ENCODE measurements at places on chromosomes 7 and 10.

GRCh38 chr7:41339913-41340676 is 362.8 kb downstream of the INHBA start:
- DNase-seq: no peak

- DNase-seq: no peak
Measured at GRCh38 chr7:128909625-128910568, 612 bp downstream of the KCP start.

- no peak for DNase-seq
Measured at GRCh38 chr10:49653273-49653929, 26.1 kb upstream of the C10orf53 start.

DNA sequence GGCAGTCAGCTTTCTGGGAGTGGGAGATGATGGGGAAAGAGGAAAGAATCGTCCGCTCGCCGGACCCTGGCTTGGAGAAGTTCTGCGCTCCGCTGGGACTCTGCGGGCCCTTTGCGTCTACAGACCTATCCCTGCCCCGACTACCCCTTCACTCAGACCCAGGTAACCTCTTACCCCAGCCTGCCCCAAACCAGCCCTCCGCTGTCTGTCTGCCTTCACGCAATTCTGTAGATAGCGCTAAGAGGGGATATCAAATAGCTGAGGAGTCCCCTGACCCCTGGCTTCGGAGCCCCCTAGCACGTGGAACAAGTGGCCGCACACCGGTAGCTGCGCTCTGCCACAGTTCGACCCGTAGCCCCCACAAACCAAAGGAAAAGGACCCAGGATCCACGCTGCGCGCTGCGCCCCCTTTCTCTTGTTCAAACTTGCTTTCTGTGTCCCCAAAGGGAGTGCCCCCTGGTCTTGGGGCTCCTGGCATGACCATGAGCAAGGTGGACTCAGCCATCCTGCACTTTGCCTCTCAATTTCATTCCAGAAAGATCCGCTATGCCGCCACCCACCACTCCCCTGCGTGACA is 7.0 kb downstream of the HOXA4 start:
- DNase-seq: no peak

DNA sequence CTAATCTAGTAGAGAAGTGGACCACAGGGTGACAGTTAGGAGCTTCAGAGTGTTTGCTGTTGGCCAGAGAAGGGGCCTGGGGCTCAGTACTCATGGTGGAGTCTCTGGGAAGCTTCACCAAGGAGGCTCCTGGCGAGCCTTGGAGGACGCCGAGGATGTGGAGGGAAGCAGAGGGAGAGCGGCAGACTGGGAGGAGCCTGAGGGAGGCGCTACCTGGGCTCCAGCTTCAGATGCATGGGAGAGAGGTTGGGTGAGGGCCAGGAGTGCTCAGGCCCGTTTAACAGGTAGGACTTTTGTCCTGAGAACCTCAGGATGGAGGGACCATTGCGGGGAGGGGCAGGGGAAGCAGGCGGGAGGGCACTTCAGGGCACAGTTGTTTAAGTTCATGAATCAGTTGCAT is 24.2 kb downstream of the DOCK1 start:
- DNase-seq: no peak

DNA sequence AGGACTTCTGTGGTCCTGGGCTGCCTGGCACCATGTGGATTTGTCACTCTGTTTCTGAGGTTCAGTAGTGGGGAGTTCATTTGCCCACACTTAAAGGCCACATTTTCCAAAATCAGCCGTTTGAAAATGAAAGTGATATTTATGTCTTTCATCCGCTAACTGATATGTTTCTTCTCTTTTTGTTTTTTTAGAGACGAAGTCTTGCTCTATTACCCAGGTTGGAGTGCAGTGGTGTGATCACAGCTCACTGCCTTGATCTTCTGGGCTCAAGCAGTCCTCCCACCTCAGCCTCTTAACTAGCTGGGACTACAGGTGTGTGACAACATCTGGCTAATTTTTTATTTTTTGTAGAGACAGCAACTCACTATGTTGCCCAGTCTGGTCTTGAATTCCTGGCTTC is 58.6 kb downstream of the EBLN1 start:
- DNase-seq: no peak

GRCh38 chr10:69825604-69826003 is 23.9 kb downstream of the COL13A1 start:
- DNase-seq: no peak

DNA sequence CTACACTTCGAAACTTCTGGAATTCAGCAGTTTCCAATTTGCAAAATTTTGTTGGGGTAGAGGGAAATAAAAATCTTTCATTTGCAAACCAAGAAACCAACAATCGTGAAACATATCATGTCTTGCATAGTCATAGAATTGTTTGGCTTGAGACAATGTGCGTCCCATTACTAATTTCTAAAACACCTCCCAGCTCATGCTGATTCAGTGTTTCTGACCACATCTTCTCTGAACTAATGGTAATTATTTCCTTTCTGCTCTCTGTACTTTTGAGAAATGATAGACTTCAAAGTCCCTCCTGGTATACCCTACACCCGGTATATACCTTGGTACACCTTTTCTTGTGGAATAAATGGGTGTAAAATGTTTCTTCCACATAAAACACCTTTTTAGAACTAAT is 41.8 kb upstream of the TSPAN13 start:
- peak; percentile 18 for DNase-seq

DNA sequence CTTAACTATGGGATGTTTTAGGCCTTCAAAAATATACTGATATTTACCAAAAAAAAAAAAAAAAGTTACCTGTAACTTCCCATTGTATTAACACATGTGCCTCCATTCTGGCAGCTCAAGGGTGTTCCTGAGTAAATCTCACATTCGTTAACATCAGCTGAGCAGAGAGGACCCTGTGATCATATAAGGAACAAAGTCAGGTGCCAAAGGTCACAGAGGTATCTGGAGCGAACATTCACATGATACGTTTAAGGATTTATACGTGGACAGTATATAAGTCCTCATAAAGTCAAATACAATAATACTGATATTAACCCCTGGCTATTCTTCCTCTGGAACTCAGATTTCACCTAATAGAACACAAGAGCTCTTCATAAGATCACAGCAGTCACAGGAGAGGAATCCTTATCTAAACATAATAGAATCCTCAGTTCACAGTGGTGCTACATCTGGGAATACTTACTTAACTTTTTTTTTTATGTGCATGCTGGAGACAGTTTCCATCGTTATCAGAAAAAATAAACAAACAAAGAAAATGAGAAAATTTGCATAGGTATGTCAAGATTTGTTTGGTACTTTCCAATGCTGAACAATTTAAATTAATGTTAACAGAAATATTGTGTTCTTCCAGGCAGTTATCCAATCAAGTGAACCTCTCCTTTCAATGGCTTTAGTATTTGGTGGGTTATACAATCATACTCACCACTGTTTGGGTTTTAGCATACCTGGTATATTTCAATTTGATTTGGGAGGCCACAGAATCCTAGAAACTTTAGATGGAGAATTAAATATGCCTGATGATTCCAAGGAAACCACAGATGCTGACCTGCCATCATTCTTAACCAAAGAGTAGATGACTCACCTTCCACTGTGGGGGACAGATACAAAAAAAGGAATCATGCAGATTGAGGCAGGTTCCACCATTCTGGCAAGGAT is 6.6 kb downstream of the CUBN start:
- no peak for DNase-seq

- no peak for DNase-seq
Measured at GRCh38 chr10:7312488-7312857, 98.4 kb downstream of the SFMBT2 start.

- no peak for DNase-seq
Measured at GRCh38 chr7:925601-926000, 28.9 kb downstream of the ADAP1 start.

DNA sequence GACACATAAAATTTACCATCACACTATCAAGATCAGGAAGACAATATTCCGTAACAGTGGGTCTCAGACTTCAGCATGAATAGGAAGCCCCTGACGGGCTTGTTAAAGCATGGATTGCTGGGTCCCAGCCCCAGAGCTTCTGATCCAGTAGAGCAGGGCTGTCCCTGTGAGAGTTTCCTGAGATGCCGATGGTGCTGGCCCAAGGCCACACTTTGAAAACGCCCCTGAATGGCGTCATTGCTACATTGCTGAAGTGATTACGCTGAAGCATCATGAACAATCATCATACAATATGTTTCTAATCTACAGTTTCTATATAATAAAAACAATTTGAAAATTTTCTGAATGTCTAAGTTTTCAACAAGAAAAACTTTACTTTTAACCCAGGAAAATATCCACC is 38.0 kb upstream of the TMEM72 start:
- DNase-seq: no peak

DNA sequence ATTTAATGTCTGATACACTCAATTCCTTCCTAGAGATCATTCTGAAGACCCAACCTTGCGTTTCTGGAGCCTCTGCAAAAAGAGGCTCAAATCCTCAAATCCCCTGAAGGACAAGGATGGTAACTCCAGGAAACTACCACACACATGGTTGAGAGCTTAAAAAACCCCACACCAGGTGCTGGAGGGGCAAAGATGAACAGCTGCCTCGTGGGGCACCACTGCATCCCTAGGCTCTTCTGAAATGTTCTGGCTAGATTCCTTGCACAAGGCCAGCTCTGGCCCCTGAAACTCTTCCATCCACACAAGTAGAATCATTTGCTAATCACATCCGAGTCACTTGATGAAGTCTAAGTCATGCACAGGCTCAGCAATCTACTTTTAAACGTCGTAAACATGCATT is 286.6 kb downstream of the ELMO1 start:
- DNase-seq: no peak

GRCh38 chr10:44249490-44249889 is 135.4 kb downstream of the CXCL12 start:
- DNase-seq: no peak

GRCh38 chr10:90969121-90969534 is 48.2 kb upstream of the ANKRD1 start:
- DNase-seq: no peak

GRCh38 chr10:94963901-94964300 is 25.4 kb downstream of the CYP2C9 start:
- no peak for DNase-seq

GRCh38 chr10:68516766-68517165 is 10.6 kb downstream of the SLC25A16 start:
- DNase-seq: no peak

- no peak for DNase-seq
Measured at GRCh38 chr7:45347804-45348203, 190.2 kb downstream of the RAMP3 start.

GRCh38 chr10:132684164-132684891 is 101.6 kb downstream of the NKX6-2 start:
- DNase-seq: peak; percentile 70

- DNase-seq: no peak
Measured at GRCh38 chr7:1124164-1124563, 35.8 kb downstream of the ZFAND2A start.

DNA sequence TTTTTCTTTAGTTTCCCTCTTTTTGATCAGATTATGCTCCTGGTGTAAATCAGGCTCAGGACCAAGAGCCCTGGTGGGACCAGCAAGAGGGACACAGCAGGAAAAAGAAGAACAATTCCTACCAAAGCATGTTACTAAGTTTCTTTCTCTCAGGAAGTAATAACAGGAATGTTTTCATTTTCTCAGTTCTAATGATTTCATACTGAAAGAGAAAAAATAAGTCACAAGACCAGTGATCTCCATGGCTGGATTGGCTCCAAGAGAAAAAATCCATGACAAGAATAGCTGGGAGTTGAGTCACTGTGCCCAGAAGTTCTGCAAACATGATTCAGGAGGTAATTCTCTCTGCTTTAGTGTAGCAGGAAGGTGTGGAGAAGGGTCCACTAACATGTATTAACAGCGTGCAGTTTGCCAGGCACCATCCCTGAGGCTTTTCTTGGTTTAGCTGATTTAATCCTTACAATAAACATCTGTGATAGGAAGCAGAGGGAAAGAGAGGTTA is 23.8 kb upstream of the IFIT2 start:
- DNase-seq: no peak

- no peak for DNase-seq
Measured at GRCh38 chr7:100220586-100221230, 959 bp downstream of the PVRIG start.

DNA sequence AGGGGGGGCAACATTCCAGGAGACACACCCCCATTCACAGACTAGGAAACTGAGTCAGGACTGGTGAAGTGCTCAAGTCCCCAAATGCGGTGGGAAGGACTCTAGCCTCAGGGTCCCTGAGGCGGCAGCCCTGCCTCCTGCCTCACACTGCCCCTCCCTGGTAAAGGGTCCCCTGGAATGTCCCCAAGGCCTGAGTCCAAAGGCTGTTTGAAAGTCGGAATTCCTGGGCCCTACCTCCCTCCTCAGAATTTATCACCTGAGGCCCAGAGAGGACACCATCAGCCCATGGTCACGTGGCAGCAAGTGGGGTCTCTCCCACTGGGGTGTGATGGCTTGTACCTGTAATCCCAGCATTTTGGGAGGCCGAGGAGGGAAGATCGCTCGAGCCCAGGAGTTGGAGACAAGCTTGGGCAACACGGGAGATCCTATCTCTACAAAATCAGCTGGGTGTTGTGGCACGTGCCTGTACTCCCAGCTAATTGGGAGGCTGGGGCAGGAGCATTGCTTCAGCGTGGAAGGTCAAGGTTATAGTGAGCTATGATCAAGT is 110.3 kb upstream of the TNRC18 start:
- DNase-seq: no peak

GRCh38 chr7:33888166-33888565 is 17.2 kb upstream of the BMPER start:
- no peak for DNase-seq

GRCh38 chr10:61961278-61961677 is 59.8 kb downstream of the ARID5B start:
- DNase-seq: peak; percentile 26

DNA sequence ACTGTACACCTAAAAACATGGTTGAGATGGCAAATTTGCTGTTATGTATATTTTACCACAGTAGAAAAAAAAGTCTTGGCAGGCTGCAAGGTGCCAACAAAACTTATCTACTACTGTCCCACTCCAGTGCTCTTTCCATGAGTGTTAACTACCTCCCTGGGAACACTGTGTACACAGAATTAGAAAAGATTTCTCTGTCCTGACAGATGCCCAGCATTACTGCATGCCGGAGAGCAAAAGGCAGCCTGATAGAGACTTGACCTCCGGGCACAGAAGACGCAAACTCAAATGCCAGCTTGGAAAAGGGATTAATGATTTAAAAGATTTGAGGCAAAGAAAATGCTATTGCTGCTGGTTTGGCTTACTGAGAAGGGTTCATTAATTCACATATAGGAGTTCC is 228.8 kb downstream of the TMEM178B start:
- no peak for DNase-seq

- DNase-seq: no peak
Measured at GRCh38 chr7:120984406-120984805, 4.1 kb upstream of the CPED1 start.

- DNase-seq: no peak
Measured at GRCh38 chr10:34423673-34424625, 391.1 kb downstream of the PARD3 start.

Data from activated naive CD4-positive, alpha-beta T cell treated with anti-CD3 and anti-CD28 coated beads for 36 hours (primary cell).